ENCODE measurements at places on chromosomes 2 and 18.
A peak's percentile ranks its signal among the peaks of the same experiment; 100 is the strongest.

- no peak overlapping the region for H3K27ac ChIP-seq
- H3K27me3 ChIP-seq, result no peaks in the 10 kb centered on the region
- DNase-seq, result no peak
- H3K4me3 ChIP-seq, result peak overlapping the region; percentile 59
- H3K4me1 ChIP-seq, result peaks cover 8% of the 10 kb centered on the region
- H3K36me3 ChIP-seq, result peaks cover 15% of the 10 kb centered on the region
These were observed 1.6 kb upstream of the SLC66A2 start for GRCh38 chr18:79952996-79953559.

- H3K36me3 ChIP-seq, result no peaks in the 10 kb centered on the region
- DNase-seq, result no peak
- peaks cover 14% of the 10 kb centered on the region for H3K27me3 ChIP-seq
- no peak overlapping the region for H3K4me3 ChIP-seq
These were observed 23.6 kb downstream of the SULT1C3 start for GRCh38 chr2:108263401-108263800.

GRCh38 chr2:233281992-233282603 lies 25.5 kb upstream of the SAG start:
- peaks cover 4% of the 10 kb centered on the region for H3K4me1 ChIP-seq
- H3K27ac ChIP-seq, result no peak overlapping the region
- H3K4me3 ChIP-seq, result no peak overlapping the region
- peaks cover 44% of the 10 kb centered on the region for H3K36me3 ChIP-seq

- peaks cover 24% of the 10 kb centered on the region for H3K36me3 ChIP-seq
- DNase-seq, result no peak
- no peaks in the 10 kb centered on the region for H3K27me3 ChIP-seq
These were observed 53.9 kb downstream of the KCTD18 start for GRCh38 chr2:200455958-200456421.

DNA sequence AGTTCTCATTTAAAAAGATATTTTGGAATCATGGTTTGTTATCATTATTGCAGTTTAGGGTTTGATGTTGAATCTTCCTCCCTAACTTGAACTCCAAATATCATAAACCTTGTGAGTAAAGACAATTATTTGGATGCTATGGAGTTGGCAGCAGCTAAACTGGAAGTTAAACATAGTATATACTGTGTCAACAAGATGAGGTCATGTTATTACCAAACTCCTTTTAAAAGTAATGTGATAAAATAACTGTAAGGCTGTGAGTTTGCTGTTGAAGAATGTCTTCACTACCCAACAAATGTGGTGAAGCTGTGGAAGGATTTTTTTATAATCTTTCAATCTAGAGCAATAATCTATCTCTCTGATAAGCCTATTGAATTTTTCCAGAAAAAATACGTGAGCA lies 16.0 kb downstream of the DNAH6 start:
- no peak overlapping the region for H3K4me3 ChIP-seq
- H3K27me3 ChIP-seq, result peaks cover 7% of the 10 kb centered on the region
- no peaks in the 10 kb centered on the region for H3K36me3 ChIP-seq

- DNase-seq, result no peak
- no peak overlapping the region for H3K4me3 ChIP-seq
- H3K27me3 ChIP-seq, result no peaks in the 10 kb centered on the region
- H3K27ac ChIP-seq, result peak overlapping the region; percentile 96
- peaks cover 25% of the 10 kb centered on the region for H3K4me1 ChIP-seq
These were observed 34.5 kb upstream of the HTR2B start for GRCh38 chr2:231159306-231159705.

GRCh38 chr2:134357814-134358213 lies 103.9 kb downstream of the MGAT5 start:
- no peak overlapping the region for H3K27ac ChIP-seq
- no peak for DNase-seq
- H3K4me1 ChIP-seq, result peaks cover 8% of the 10 kb centered on the region
- peaks cover 29% of the 10 kb centered on the region for H3K36me3 ChIP-seq
- H3K4me3 ChIP-seq, result no peak overlapping the region

DNA sequence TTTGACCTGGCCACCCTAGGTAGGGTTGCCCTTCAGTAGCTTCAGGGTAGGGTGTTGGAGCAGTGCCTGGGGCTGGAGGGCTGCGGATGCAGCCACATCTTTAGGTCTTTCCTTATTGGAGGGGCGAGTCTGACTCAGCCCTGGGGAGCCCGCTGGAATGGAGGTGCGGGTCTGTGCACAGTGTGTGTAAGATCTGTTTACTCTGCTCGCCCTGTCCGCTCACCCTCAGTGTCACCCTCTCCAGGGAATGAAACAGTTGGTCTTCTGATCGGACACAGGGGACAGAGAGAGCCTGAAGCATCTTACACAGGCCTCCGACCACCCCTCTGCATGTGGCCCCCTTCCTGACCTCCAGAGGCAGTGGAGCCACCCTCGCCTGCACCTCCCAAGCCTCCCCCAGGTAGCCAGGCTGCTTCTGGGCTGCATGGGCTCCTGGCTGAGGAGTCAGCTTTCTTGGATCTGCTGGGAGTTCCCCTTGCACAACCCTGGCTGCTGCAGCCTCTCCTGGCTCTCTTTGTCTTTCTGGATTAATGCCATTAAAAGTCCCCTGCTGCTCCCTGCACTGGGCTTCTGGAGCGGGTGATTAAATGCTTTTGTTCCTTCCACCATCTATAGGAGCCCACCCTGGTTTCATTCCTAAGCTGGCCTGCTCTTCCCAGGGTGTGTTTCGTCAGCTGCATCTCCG lies 82.6 kb downstream of the ASB1 start:
- no peak overlapping the region for H3K4me3 ChIP-seq
- H3K36me3 ChIP-seq, result no peaks in the 10 kb centered on the region
- DNase-seq, result peak; percentile 36
- H3K27me3 ChIP-seq, result peaks cover 2% of the 10 kb centered on the region

DNA sequence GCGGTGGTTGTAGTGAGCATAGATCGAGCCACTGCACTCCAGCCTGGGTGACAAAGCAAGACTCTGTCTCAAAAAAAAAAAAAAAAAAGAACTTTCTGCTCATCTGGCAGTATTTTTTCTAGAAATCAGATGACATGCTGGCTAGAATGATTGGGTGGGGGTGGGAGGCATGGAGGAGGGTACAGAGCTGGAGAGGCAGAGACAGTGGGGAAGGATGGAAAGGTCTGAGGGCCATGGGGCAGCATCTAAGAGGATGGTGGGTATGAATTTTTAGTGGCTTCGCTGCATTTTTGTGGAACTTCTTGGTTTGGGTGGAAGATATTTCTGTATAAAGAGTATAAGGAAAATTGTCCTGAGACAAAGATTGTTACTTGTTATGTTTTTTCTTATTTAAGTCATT lies 23.3 kb downstream of the ARMC9 start:
- H3K27ac ChIP-seq, result peak overlapping the region; percentile 99
- no peaks in the 10 kb centered on the region for H3K27me3 ChIP-seq
- no peak overlapping the region for H3K4me3 ChIP-seq
- peaks cover 24% of the 10 kb centered on the region for H3K36me3 ChIP-seq
- DNase-seq, result no peak

- peaks cover 12% of the 10 kb centered on the region for H3K4me1 ChIP-seq
- no peak overlapping the region for H3K27ac ChIP-seq
- no peaks in the 10 kb centered on the region for H3K27me3 ChIP-seq
- peak; percentile 21 for DNase-seq
These were observed 555.8 kb upstream of the ID2 start for GRCh38 chr2:8125741-8126711.

GRCh38 chr2:7476371-7476770 lies 559.2 kb downstream of the RNF144A start:
- DNase-seq, result no peak
- H3K4me3 ChIP-seq, result no peak overlapping the region
- no peak overlapping the region for H3K27ac ChIP-seq
- no peaks in the 10 kb centered on the region for H3K4me1 ChIP-seq
- no peaks in the 10 kb centered on the region for H3K36me3 ChIP-seq
